Trophoblast cell (in vitro differentiated cells and primary cell): ENCODE measurements at places on chromosomes 1 and 21.

DNA sequence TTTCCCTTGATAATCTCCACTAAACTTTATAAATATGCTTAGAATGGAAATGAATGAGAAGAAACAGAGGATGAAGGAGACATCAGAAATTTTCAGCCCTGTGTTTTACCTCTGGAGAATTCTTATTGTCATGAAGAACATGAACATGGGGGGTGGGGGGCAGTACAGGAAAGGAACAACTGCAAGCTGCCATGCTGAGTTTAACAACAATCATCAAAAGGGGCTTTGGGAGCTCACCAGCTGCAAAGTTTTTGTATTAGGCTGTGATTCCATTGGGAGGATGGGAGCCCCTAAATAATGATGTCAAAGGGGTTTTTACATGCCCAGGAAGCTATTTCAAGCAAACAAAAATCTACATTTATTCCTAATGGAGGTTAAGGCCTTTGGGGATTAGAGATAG is 103.3 kb downstream of the AKT3 start:
- no peak for DNase-seq

- DNase-seq = no peak
Observed at GRCh38 chr1:232534552-232535517, 95.1 kb downstream of the SIPA1L2 start.

- DNase-seq = no peak
Observed at GRCh38 chr1:50497007-50497406, 73.8 kb upstream of the DMRTA2 start.

GRCh38 chr1:207352554-207352953 is 31.1 kb downstream of the CD55 start:
- no peak for DNase-seq

DNA sequence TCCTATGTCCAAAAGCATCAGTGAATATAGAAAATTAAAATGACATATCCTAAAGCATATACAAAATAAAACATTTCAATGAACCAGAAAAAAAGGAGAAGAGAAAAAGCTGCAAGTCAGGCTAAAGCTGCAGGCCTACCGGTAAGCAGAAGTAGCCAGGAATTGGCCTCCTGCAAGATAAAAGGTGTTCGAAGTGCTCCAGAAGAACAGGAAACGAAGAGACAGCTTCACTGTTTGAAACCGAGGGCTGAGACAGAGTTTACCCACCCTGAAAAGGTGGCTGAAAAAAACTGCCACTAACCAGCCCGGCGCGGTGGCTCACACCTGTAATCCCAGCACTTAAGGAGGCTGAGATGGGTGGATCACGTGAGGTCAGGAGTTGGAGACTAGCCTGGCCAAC is 37.4 kb downstream of the NSL1 start:
- no peak for DNase-seq

DNA sequence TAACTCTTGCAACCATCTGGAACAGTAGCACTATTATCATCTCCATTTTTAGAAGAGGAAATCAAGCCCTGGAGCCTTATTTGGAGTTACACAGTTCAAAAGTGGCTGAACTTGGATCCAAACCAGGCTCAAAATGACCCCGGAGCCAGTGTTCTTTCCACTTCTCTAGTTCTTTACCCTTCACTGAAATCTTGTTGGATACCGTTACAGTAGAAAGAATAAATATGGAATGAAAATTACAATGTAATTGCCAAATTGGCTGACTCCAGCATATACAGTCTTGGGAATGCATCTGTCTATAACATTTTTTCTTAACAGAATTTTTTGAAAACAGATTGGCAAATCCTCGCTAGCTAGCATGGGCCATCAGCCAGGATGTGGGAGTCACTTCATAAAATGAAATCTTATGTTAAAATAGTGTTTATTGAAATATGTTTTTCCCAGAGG is 261.4 kb downstream of the CTH start:
- no peak for DNase-seq

GRCh38 chr1:36803868-36804570 is 230.3 kb downstream of the GRIK3 start:
- no peak for DNase-seq

- peak; percentile 6 for DNase-seq
Observed at GRCh38 chr1:10835822-10836421, 39.5 kb upstream of the CASZ1 start.

DNA sequence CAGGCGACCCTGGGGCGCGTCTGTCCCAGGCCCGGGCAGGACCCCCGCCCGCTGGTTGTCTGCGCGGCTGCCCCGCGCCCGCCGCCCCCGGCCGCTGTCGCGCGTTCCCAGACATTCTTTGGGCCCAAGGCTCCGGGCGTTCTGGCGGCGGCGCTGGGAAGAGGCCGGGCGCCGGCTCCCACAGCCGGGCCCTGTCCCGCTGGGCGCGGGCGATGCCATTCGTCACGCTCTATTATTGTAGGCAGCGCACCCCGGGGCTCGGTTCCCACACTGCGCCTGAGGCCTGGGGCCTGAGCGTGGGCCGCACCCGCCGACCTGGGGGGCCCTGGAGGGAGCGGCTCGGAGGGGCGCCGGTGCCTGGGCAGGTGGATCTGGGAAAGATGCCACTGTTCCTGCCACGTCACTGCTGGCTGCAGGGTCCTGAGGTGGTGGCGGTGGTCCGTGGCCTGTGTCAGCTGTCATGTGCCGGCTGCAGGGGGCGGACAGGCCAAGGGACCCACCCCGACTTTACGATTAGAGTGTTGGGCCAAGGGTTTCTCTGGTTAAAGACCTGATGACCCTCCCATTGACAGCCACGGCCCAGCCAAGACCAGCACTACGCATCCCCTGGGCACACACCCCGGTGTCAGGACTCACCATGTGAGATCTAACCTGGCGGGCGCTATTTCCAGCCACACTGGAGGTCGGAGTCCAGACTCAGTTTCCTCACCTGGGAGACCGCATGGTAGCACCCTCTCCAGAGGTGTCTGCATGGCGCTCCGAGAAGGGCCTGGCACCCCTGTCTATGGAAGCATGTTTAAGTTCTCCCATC is 55.1 kb upstream of the ADARB1 start:
- no peak for DNase-seq

DNA sequence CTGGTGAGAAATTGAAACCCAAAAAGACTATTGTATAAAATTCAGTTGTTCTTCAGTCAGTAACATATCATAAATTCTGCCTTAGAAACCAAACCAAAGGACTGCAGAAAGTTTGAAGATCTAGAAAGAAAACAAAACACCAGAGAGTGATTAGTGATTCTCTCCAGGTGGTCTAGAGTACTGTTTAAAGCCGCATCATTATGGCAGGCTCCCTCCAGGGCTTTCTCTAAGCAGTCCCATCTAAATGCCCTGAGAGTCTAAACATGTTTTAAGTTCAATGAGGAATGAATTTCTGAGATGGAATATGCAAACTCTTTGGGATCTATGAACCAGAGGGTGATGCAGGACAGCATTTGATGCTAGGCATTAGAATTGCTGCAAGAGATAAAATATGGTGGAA is 100.9 kb upstream of the ST6GALNAC5 start:
- no peak for DNase-seq

DNA sequence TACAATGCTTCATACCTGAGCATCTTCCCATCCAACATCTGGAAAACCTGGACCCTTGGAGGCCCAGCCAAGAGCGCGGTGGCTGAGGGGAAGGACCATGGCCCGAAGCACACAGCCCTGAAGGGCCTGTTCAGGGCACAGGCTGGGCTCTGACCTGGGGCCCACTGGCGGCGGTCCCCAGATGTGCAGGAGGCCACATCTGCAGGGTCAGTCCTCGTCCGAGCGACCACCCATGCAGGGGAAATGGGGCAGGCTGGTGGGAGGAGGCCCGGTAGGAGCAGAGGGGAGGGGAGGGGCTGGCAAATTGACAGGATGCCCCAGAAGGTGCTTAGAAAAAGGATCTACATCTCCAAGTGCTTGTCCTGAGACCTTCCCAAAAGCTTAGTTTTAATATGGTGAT is 59.9 kb downstream of the DISP3 start:
- no peak for DNase-seq

- DNase-seq = peak; percentile 63
Observed at GRCh38 chr1:32636914-32637645, 13.3 kb downstream of the ZBTB8OS start.

- no peak for DNase-seq
Observed at GRCh38 chr1:55574691-55575225, 359.6 kb upstream of the USP24 start.

DNA sequence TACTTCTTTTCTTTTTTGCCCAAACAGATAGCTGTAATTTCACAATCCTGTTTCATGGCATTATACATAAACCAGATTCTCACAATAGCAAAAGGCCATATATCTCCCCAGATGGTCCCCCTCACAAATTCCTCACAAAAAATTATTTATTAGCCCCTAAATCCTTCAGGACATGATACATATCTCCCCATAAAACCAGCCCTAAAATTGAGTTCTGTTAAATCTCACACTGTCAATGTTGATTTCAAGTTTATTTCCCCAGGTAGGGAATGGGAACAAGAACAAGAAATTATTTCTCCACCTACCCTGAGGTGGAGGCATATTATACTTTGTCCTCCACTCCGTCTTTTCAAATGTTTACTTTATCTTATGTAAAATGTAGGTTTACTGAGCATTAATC is 163.4 kb upstream of the CHRM3 start:
- no peak for DNase-seq

GRCh38 chr1:35406103-35406502 is 137.6 kb downstream of the ZMYM4 start:
- no peak for DNase-seq

DNA sequence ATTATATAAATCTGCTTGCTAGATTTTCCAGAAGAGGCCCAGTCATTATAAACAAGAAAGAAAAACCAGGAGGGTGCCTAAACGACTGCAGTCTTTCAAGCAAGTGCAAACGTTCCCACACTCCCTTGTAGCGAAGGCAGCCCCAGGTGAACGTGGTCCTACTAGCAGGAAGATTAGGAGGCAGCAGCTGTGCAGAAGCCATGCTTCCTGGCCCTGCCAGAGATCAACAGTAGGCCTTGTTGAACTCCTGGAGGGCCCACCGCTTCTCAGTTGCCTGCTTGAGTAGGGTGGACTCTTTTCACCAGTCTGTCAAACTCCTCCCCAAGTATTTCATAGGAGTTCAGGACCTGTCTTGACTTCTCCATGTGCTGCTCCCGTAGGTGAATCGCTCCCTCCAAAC is 163.0 kb upstream of the GORAB start:
- DNase-seq = no peak

DNA sequence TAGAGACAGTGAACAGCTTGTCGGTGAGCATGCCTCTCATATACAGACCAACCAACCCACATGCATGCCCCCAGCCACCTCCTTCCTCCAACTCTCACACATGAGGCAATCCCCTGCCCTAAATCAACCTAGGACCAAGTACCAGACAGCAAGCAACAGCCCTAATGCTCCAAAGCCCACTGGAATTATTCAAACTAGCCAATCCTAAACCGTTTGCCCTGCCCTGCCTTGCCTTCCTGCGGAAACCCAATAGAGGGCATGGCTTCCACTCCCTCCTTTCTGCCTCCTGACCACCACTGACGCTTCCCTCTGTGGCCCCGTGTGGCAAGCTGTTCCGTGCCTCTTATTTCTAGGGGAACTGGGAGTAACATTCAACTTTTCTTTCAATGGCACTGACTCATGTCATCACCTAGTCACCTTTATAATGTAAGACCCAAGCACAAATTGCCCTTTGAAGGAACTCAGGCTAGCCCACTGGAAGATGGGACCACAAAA is 129.3 kb upstream of the GJB5 start:
- no peak for DNase-seq

- DNase-seq = no peak
Observed at GRCh38 chr1:219537223-219537631, 75.7 kb downstream of the ZC3H11B start.

DNA sequence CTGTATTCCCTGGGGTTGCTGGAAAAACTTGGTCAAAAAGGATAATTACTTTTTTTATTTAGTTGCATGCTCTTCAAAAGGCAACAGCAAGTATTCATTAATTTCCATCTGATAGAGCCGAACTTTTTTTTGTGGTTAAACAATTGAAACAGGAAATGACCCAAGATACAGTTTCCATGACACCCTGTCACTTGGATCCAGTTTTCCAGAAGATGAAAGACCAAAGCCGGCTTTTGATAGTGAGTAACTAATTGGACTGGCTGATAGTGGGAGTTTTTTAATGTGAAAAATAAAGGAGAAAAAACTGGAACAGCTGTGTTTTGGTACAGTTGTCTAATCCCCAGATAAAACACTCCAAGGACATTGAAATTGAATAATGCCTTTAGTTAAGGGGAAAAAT is 33.0 kb downstream of the CACHD1 start:
- no peak for DNase-seq

DNA sequence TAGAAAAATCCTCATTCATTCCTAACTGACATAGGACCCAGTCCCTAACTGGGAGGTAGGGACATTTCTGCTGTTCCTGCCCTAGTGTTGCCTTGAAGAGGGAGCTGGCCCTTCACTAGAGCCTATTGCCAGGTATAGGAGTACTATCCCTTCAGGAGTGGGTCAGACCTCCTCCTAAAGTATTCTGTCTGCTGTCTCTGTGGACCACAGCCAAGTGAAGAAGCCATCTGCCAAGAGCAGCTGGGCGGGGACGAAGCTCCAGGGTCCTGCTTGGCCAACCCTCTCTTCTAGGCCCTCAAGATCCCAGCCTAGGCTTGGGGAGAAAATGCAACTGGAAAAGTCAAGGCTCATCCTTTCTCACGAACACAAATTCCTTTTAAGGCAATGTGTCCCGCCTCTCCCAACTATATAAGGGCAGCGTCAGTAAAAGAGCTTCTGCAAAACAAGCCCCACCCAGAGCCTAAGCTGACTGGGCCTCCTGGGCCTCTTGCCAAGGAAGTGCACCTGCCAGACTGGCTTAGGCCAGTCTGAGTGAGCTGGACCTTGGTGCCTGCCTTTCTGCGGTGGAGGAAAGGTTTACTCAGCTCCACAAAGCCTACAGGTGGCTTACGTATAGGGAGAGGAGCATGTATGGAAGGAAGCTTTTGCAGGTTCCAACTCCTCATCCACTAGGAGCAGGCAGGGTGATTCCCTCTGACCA is 638 bp upstream of the TUFT1 start:
- peak; percentile 69 for DNase-seq

GRCh38 chr1:155964193-155964592 is 14.2 kb downstream of the ARHGEF2 start:
- no peak for DNase-seq

DNA sequence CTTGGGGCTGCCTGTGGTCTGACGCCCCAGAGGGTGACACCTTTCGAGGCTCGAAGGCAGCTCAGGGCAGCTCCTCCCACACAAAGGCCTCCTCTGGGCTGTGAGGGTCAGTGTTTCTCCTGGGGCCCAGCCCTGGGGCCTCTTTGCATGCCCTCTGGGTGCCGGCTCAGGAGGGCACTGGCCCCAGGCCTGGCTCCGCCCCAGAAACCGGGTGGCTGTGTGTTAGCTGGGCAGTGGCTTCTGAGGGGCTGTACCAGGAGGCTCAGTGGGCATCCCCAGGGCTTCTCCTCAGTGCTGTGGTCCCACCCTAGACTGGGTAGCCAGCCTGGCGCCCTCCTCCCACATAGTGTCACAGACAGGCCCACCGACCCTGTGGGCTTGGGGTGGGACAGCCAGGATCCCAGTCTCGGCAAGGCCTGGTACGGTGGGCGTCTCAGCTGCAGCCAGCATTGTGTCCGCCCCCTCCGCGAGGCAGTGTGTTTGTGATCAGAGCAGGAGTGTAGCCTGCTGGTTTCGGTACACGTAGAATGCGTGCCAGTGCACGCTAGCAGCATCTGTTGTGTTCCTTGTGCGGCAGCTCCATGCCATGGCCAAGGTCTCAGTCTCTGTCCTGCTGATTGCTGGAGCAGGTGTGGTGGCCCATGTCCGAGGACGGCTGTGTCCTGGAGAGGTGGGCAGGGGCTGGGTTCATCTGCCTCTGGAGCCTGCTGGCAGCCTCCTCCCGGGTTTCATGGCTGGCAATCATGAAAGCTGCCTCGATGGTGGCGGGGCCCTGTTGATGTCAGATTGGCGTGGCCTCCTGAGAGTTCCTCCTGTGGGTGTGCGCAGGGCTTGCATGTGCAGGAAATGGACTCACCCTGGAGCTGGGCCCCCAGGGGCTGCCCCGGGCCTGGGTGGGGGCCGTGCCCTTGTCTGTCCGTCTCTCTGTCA is 28.0 kb downstream of the RRP1 start:
- DNase-seq = no peak
